AG20443 (cell line): ENCODE measurements at places on chromosomes 16 and 17.
A peak's percentile ranks its signal among the peaks of the same experiment; 100 is the strongest.

DNA sequence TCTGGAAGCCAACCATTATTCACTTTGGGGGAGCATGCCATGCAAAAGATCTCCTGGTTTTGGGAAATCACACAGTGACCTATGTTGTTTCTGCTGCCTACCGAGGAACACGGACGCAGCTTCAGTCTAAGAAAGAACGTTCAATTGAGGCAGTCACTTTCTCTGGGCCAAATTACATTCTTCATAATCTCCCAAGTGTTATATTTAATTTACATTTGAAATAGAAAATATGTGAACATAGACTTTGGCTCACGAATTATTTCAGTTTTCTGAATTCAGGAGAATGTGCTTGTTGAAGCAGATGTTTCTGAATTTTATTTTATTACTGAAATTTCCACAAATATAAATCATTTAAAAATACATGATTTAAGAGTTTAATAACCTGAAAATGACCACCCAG is 93.6 kb upstream of the KCNJ16 start:
- DNase-seq = no peak

DNA sequence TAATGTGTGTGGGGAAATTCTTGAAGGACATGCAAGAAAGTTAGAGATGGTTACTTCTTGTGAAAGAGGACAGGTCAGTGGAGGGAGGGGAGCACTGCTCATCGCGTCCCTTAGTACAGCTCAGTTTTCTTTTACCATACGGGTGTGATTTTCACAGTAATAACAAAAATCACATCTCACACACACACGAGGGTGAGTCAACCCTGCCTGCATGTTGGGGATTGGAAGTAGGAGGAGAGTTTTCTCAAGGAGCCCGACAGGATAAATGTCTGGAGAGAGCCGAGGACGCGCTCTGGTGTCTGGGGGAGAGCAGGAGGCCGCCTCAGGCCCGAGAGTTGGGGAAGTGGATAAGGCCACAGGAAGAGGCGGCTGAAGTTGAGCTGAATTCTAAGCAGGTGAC is 16.4 kb downstream of the PLCD3 start:
- DNase-seq = no peak

DNA sequence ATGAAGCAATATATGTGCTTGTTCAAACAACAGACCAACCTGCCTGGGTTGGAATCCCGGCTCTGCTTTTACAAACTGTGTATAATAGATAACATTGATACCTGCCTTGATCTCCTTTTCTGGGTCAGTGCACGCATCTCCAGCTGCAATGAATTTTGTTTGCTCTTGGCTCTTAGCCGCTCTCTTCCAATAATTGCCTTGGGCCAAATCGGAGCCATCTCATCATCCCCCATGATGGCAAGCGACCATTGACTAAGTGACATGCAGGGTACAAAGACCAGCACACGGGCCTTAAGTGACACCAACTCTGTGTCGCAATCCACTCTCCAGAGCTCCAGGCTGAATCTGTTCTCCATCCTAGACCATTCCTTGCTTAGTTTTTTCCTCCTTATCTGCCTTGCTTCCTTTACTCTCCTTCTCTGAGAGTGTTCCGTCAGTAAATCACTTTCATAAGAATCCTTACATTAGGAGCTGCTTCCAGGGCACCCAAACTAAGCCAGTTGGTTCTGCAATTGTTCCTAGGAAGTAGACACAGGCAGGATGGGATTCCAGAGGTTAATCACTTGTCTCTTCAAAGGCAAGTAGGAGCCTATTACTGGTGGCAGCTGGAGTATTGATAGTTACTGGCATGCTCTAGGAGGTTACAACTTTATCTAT is 134.2 kb downstream of the ABCA8 start:
- DNase-seq = no peak

DNA sequence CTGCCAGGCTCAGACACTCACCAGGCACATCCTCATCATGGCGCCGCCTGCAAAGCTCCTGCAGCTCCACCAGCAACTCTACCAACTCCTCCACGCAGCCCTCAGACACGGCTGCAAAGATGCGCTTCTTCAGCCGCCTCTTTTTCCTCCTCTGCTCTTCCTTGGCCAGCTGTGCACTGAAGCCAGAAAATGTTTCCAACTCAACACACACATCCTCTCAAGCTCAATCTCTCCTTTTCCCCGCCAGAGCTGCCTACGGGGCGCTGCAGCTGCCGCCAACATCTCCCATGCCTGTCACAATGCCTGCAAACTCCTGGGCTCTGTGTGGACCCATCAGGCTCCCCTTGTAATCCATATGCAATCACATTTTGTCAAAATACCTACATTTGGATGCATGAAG is 14.2 kb downstream of the TRPV3 start:
- no peak for DNase-seq

DNA sequence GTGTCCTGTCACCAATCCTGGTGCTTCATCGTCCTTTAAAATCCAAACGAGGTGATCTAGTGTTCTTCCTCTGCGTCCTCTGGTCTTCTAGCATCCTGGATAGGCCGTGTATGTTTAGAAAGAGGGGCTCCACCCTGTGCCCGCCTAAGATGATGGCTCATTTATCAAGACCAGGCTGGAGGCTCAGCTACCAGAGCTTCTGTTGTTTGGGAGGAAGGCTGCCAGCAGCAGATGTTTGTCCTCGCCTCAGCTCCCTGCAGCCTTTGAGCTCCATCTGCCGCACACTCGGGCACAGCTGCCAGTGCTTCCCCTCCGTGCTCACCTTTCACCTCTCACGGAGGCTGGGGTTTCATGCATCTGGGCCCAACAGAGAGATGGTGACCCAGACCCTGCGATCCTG is 954.7 kb upstream of the RBFOX1 start:
- DNase-seq = no peak

DNA sequence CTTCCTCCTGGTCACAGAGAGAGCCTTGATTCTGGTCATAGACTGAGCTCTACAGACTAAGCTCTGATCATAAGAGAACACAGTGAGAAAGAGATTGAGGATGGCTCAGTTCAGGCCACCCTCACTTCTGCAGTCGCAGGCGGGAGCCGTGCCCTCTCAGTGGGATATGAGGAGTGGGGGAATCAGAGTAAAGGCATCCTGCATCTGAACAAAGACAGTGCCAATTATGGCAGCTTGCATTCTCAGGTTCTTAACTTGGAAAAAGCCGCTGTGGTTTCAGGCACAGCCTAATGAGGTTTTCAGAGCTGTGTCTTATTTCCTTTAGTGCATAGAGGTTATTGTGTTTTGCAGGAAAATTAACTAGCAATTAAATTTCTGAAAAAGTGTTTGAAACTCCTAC is 134.4 kb upstream of the NLRP1 start:
- no peak for DNase-seq

- DNase-seq = no peak
Measured at GRCh38 chr17:73316919-73317505, 5.2 kb upstream of the CDC42EP4 start.

DNA sequence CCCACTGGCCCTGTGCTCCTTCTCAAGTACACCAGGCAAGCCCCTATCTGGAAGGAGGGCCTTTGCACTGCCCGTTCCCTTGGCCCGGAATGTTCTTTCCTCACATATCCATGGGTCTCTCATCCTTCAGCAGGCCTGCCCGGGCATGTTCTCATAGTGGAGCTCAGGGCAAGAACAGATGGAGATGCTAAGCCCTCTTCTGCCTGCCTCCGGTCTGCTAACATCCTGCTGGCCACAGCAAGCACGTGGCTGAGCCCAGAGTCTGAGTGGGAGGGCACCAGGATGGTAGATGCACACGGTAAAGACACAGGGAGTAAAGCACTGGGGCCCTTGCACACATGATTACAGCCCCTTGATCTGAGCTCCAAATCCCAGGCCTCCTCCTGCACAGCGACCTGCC is 19.8 kb upstream of the ANKRD40CL start:
- no peak for DNase-seq

DNA sequence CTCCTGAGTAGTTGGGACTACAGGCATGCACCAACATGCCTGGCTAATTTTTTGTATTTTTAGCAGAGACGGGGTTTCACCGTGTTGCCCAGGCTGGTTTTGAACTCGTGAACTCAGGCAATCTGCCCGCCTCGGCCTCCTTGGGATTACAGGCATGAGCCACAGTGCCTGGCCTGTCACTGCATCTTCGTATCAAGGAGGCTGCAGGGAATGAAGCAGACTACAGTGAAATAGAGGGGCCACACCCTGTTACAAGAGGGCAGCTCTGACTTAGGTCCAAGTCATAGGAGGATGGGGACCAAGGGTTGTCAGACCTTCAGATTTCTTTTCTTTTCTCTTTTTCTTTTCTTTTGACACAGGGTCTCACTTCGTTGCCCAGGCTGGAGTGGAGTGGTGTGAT is 28.7 kb downstream of the FA2H start:
- no peak for DNase-seq

GRCh38 chr16:79298894-79299799 is 301.4 kb downstream of the MAF start:
- no peak for DNase-seq

DNA sequence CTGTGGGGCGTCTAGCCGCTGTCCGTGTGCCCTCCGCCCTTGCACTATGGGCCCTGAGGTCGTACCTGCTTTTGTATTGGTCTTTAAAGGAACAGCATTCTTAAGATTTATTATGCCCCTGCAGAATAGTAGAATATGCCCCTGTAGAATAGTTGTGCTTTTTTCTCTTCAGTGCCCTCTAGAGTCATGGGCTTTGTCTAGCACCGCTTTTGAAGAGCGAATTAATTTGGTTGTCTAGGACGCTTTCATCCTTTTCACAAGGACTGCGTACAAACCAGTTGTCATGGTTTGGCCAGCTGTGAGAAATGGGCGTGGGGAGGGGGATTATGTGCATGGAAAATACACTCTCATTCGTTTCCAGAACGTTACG is 621 bp downstream of the CEP95 start:
- DNase-seq = peak; percentile 69

- DNase-seq = peak; percentile 54
Measured at GRCh38 chr17:37490022-37490587, 414 bp downstream of the DUSP14 start.

DNA sequence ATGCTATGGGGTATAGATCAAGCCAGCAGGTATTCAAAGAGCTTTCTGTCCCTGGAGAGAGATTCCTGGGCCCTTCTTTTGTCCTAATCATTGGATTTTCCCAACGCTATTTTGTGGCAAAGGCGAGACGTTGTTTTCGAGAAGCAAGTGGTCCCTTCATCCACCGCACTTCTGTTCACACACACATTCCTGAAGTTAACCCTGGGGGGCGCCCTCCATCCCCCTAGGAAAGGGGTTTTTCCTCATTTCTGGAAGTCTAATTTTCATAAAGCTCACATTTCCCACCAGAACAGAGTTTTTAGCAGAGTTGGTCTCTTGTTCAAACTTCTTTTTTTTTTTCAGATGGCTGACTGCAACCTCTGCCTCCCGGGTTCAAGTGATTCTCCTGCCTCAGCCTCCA is 11.9 kb downstream of the SCGB1C2 start:
- DNase-seq = no peak

GRCh38 chr16:66735891-66736290 is 15.5 kb downstream of the DYNC1LI2 start:
- DNase-seq = no peak

DNA sequence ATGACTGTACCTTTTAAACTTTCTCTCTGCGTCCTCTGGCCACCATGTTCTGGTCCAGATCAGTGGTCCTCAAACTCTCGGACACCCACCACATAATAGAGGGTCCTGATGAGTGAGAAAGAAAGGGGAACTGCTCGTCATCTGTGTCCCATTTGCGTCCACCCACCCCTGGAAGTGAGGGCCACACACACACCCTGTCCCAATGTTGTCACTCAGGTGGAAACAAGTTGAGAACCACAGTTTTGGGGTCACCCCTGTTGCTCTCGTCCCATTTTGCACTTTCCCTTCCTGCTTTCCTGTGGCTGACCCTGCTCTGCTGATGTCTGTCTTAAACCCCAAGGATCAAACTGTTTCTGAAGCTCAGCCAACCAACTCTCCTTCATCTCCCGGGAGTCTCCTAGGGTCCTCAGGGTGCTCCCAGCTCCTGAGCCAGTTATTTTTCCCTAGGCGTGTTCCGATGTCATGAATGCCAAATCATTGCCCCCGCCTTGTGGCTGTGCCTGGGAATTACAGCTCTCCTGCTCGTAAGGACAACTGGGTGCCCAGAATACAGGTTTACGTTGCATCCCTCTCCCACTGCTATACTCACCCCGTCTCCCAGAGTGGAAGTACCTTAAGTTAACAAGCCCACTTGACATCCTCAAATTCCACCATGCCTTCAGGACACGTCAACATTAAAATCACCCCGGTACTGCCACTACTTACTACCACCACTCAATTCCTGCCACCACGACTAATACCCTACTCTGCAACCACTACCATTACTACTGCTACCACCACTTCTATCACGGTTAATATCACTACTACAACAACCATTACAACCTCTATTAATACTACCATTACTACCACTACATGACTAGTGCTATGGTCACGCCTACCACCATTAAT is 26.0 kb upstream of the HNF1B start:
- peak; percentile 76 for DNase-seq
